Fibroblast of the aortic adventitia (primary cell): ENCODE measurements at places on chromosomes 1 and 21. TPM values are rescaled to one million over a fixed set of nuclear protein-coding genes. Genes with fewer than 3 reads are reported as not detected.

GRCh38 chr1:27592232-27592930, 11.6 kb downstream of the AHDC1 start:
- no peak for DNase-seq

- no peak for DNase-seq
Measured at GRCh38 chr1:100972185-100972584, 53.4 kb downstream of the DPH5 start.

DNA sequence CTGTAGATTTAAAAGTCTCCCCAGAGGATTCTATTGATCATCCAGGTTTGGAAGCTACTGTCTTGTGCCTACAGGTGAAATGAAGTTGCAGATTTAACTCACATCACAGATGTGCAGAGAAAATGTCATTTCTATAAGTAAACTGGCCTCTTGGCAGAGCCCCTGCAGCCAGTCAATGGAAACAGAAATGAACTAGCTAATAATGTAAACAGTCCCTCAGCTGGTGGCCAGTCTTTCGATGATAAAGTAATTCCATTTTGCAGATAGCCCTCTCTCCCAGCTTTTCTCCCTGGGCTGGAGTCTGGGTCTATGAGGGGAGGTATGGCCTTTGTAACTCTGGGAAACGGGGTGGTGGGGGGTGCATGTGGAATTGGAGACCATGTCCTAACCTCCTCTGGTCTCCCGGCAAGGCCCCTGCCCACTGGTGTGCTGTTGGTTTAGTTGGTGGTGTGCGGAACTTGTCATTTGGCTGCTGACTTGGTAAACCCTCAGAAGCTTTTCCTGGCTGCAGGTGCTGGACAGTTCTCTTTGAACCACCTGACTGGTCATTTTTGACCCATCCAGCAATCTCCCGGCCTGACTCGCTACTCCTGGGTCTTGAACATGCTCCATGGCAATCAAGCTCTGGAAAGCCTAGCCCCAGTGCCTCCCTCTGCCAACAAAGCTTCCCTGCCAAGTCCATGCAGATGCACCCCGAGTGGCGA, 14.9 kb downstream of the TBX19 start:
- DNase-seq, result no peak

DNA sequence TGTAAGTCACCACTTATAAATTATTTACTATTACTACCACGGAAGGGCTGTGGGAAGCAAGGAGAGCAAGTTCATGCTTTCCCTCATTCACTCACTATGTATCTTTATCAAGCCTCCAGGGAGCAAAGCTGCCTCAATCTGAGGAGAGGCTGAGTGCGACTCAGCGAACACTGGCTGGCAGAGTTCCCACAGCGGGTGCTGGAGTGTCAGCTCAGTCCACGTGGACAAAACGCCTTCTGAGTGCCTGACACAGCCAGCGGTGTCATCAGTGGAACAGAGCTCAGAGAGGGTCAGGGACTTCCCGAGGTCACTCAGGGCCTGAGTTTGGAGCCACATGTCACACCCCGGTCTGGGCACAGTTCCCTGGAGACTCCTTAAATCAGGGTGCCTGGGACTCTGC, 16.9 kb downstream of the MATN1 start:
- peak; percentile 48 for DNase-seq

GRCh38 chr1:149963358-149963757, 26.7 kb upstream of the MTMR11 start:
- no peak for DNase-seq

B4GALT2 gene
- 19.7 and 99.1 TPM in 2 replicates for total RNA-seq

DNA sequence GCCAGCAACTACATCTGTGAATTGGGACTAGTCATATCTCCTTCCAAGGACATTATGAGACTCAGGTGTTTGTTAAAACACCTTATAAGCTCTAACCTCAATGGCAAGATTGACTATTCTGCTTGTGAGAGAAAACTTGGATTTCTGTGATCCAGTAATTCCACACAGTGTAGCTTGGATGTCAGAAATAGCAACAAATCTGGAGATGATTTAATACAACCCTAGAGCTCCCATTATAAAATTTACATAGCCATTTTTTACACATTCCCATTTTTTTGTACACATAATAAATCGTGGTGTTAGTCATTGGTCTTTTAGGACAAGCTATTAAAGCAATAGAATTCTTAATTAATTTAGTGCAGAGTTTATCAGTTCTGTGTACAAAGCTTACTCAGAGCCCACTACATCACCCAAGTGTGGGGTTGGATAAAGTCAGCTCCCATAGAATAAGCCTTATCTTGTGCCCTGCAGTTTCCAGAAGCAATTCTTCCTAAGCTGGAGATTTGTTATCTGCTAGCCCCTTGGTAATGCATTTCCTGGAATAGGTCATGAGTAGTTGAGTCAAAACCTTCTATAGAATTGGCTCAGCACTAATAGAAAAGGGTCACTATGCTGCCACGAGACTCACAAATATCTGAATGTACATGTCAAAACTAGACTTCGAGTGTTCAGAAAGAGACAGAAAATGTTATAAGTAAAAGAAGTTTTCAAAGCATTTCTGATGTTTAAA, 434.0 kb upstream of the RUNX1 start:
- DNase-seq, result no peak

PPFIA4 gene
- 1.3 and 10.0 TPM in 2 replicates for total RNA-seq
